ENCODE measurements at places on chromosomes 12 and 14. TPM values are rescaled to one million over a fixed set of nuclear protein-coding genes. Genes with fewer than 3 reads are reported as not detected.
A peak's percentile ranks its signal among the peaks of the same experiment; 100 is the strongest.

TSHR gene
- 0.37 TPM for total RNA-seq

DNA sequence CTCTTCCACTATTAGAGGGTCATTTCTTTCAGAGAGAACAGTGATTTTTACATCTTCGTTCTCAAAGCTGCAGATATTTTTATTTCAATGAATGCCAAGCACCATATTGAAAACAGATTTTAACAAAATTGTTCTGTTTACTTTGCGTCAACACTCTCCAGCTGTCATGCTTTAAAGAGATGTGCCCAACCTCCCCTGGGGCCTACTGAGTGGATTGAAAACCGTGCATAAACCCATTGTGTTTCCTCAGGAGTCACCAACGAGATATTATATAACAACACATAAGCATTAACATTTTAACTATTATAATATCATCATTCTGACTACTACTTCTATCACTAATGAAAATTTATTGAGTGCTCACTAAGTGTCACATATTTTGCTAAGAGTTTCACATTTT is 81.6 kb downstream of the MYF5 start:
- no peaks in the 10 kb centered on the region for H3K36me3 ChIP-seq
- H3K4me3 ChIP-seq, result no peak overlapping the region
- no peaks in the 10 kb centered on the region for H3K27me3 ChIP-seq
- no peaks in the 10 kb centered on the region for H3K4me1 ChIP-seq
- no peak overlapping the region for H3K27ac ChIP-seq

DNA sequence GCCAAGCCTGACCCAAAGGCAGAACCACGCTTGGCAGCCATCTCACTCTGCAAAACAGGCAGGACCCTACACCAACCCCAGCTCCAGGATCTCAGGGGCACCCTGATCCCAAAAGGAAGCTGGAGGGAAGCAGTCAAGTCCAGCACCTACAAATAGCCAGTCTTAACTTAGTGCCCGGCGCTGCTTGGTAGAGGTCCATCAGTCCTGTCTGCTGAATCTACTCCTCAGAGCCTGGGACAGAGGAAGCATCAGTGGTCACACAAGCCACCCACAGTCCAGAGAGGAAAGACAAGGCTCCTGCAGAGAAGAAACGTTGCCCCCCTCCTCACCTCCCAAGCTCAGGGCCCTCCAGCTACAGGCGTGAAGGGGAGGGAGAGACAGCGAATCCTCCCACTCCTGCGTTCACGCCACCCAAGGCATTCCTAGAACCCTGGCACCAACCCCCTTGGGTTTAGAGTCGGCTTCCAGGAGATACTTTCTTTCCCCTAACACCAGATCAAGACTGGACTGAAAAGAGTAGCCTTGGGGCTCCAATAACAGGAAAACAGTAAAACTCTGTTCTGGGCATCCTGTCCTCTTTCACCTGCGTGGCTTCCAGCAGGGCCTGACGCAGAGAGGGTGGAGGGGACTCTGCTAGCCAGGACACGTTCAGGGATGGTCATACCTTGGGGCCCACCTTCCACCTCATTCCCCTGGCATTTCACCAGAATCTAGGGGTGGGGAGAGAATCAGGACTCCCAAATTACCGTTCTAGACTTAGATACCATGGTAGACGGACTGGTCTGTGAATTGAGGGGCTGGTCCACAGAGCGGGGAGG is 1.2 kb downstream of the PXN start:
- DNase-seq, result no peak
- no peaks in the 10 kb centered on the region for H3K27me3 ChIP-seq
- H3K4me3 ChIP-seq, result peak overlapping the region; percentile 97
- H3K36me3 ChIP-seq, result no peaks in the 10 kb centered on the region
- peak overlapping the region; percentile 95 for H3K27ac ChIP-seq
- peaks cover 50% of the 10 kb centered on the region for H3K4me1 ChIP-seq

DNA sequence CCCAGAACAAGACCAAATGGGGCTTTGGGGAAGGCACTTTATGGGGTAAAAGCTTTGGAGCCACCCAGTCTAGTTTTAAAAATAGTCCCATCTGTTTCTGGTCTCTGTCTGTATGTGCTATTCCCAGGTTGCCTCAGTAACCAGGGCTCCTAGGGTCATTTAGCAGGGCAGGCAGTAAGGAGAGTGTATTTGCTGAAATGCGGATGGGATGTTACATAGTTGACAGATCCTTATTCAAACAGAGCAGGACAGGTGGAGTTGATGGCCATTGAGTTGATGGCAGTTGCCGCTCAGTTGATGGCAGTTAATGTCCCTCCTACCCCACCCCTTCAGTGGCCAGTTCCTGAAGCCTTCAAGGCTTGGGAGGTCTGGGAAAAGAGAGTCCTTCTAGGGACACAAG is 4.6 kb downstream of the ZC3H10 start:
- no peak for DNase-seq
- H3K36me3 ChIP-seq, result no peaks in the 10 kb centered on the region
- H3K4me3 ChIP-seq, result no peak overlapping the region
- H3K27me3 ChIP-seq, result no peaks in the 10 kb centered on the region
